H7 (cell line): ENCODE measurements at places on chromosomes 11 and 22.

DNA sequence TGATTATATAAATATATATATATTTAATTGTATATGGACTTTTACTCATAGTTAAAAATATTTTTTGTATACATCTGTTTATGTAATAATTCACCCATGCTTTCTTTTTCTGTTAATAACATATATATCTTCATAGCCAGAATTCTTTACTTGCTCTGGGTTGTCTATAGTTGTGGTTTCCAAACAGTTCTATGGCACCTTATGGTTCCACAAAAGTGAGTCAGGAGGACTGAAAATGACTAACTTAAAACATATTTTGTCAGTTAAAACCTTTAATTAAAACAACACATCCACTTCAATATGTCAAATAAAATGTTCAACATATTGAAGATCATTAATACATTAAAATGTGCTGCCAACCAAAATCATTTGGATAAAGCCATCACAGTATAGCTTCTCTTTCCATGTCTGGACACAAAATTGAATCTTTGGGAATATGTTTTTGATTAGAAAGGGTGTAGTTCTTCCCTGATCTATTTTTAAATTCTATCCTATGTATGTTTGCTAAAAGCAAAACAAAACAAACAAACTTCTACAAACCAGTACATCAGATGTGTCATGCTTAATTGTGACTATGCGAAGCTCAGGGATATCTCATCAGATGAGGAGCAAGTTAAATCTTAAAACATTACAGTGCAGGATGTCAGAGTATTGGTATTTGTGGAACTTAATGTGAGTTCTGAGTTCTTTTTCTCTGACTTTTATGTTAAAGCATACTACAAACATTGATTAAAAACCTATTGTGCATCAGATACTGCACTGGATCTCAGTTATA lies 1488.4 kb upstream of the TENM4 start:
- no peak for DNase-seq

GRCh38 chr11:27381238-27381666 lies 18.2 kb upstream of the CCDC34 start:
- no peak for DNase-seq

DNA sequence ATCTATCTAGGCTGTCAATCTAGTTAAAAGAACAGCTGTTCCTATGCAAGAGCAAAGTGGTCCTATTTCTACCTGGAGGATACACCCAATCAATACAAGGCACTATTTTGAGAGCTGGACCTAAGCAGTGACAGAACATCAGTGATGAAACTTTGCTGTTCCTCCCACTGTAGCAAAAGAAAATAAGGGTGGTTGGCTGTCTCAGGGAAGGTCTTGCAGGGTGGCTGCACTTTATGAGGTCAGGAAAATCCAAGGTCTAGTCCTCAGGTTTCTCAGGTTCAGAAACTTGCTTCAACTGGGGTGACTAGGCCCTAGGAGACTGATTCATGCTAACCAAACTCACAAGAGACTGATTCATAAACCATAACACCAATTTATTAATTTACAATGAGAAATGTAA lies 11.6 kb downstream of the CPSF7 start:
- DNase-seq = no peak

- no peak for DNase-seq
These were observed 429.0 kb downstream of the BRD1 start for GRCh38 chr22:49398646-49399045.

- DNase-seq = peak; percentile 97
These were observed at the start of gene SYT7 for GRCh38 chr11:61581030-61581928. SYT7 (minus strand) TSS chr11:61581076; CDS start chr11:61580820, 256 bp downstream.

GRCh38 chr11:45732343-45732742 lies 66.9 kb upstream of the CHST1 start:
- no peak for DNase-seq
